Frontal cortex (tissue), 4 donors: ENCODE measurements at places on chromosomes 2 and 18. TPM values are rescaled to one million over a fixed set of nuclear protein-coding genes. Genes with fewer than 3 reads are reported as not detected.

FABP1 gene
- total RNA-seq, result not detected

LIMS4 gene
- 0.41 TPM for total RNA-seq

CRYGC gene
- total RNA-seq, result not detected

DNA sequence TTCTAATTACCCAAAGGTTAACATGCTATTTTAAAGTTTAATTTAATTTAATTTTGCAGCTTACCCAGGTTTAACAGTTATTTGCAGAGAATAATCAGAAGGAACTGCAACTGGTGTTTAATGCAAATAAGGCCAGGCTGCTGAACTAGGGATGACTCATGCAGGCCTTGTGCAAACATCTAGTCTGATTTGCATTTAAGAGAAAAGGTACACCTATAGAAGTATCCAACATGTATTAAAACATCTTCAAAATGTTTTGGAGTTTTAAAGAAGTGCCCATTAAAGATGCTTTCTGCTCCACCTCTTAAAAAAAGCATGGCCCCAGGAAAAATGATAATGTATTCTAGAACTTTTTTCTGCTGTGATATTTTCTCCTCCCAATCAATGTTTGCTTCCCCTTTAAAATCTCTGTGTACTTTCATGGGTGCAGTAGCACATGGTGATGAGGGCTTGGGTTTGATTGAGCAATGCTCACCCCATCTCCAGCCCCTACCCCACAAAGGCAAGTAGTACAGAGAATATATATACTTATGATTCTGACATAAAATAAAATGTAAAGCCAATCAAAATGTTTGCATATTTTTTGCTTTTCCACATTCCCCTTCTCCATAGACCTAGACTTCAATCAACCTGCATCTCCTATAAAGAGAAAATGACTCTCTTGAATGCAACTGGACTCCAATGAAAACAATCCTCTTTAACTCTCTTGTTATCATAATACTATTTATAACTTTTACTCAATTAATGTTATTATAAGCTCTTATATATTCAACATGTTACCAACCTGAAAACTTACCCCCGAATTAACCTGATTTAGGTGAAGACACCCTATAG lies 54.1 kb downstream of the ATP8B1 start:
- DNase-seq, result no peak

- DNase-seq, result no peak
These were observed 1.3 kb downstream of the PTPN2 start for GRCh38 chr18:12882453-12883371.

- no peak for DNase-seq
These were observed 245.3 kb upstream of the ID2 start for GRCh38 chr2:8436585-8436984.

DNA sequence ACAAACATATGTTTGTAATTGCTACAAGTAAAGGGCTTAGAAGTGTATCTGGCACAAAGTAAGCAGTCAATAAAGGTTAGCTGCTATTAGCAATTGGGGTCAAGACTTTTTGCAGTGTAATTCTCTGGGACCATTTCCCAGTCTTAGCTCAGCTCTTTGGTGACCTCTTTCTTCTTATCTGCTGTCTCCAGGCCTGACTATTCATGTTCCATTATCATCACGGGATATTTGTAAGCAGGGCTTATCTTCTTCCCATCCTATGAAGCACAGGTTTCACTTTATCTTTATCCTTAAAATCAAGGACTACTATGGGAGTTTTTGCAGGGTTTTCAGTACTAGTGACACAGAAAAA lies 131.7 kb downstream of the DOCK10 start:
- no peak for DNase-seq

DNA sequence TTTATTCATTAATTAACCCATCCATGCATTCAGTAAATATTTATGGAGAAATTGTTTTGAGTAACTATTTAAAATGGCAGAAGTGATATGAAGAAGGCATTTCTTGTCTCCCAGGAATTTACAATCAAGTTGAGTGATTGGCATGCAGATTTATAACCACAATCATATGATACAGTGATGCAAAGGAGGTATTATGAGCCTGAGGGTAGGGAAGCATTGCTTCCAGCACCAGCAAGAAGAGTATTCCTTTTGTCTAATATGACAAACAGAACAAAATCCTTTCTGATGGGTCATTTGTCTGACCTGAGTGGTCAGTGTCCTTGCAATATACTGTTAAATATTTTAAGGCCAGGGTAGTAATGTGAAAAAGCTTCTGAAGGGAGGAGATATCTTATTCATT lies 244.2 kb upstream of the RGPD4 start:
- DNase-seq, result no peak

DNA sequence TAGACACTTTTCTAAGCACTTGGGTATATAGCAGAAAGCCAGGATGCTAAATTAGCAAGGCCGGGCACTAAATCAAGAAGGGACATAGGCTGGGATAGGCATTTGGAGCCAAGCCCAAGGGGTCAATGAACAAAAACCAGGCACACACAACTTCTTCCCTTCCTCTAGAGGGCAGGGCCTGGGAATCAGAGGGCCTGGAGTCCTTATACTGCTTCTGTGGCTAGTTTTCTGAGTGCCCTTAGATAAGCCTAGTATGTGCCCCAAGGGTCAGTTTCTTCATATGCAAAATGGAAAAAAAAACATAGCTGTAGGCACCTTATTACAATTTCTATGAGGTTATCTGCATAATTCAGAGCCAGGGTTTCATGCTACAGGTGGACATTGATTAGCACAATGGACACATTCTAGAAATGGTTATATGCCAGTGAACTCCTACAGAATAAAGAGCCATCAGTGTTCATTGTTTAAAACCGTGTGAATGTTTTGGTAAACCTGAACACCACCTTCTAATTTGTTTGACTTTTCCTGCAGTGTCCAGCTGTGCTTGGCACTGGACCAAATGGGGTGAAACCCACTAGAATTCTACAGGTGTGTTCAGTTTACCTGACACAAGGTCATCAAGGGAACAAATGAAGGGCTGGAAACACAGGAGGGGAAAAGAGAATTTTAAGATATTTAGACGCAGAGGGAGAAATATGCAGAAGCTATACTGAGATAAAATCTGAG lies 49.6 kb downstream of the PAX8 start:
- no peak for DNase-seq

- no peak for DNase-seq
These were observed 100.6 kb downstream of the TFCP2L1 start for GRCh38 chr2:121184248-121184862.

SLC30A3 gene
- 0.82 TPM for total RNA-seq

KCNIP3 gene
- total RNA-seq, result 4.9 TPM

- DNase-seq, result no peak
These were observed 150.0 kb downstream of the ZNF385B start for GRCh38 chr2:179711375-179711774.

DNA sequence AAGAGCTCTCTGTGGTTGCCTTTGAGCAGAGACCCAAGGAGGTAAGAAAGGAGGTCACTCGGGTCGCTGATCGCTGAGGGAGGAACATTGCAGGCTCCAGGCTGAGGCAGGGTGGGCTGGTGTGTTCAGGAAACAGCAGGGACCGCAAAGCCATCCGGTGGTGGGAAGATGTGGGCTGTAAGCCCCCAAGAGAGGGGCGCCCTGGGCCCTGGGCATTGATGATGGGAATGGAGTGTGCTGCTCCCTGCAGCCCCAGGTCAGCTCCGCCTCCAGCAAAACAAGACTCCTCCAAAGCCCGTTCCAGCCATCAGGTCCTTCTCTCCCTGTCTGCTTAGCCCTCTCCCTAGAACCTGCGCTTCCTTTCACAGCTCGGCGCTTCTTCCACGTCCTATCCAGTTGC lies 229.7 kb downstream of the KLHL29 start:
- DNase-seq, result no peak

DNA sequence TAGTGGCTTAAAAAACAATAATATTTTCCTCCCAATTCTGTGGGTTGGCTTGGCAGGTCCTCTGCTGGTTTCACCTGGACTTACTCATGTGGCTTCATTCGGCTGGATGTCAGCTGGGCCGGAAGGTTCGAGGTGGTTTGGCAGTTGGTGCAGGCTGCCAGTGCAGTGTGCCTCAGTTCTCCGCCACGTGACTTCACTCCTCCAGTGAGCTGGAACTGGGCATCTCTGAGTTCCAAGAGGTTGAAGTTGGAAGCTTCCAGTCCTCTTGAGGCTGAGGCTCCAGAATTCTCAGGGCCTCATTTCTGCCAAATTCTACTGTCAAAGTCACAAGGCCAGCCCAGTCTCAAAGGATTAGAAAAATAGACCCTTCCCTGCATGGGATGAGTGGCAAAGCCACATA lies 83.4 kb upstream of the B3GNT7 start:
- no peak for DNase-seq

DNA sequence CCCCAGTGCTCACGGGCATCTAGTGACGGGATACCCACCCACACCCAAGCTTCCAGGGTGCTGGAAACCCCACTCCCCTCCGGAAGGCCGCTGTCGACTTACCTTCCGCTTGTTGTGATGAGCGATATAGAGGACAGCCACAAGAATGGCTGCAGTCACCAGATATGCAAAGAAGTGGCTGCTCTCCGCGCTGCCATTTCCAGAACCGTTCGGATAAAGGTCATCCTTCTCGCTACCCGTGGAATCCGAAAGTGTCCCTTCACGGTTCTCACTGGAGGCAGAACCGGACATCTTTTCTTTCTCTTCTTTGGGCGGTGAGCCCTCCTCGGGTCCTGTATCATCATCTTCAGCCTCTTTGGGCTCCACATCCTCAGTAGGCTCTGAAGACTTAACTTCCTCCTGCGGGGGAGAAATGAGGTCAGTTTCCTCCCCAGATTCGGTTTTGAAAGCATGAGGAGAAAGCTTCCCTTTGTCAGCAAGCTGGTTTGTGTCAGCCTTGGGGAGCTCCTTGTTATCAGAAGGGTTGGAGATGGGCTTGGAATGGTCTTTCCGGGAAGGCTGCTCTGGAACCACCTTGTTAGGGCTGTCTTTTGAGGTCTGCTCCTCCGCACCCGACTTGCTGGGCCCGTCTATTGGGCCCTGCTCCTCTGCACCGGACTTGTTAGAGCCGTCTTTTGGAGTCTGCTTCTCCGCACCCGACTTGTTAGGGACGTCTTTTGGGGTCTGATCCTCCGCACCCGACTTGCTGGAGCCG lies 1.2 kb downstream of the TGOLN2 start:
- no peak for DNase-seq

DNA sequence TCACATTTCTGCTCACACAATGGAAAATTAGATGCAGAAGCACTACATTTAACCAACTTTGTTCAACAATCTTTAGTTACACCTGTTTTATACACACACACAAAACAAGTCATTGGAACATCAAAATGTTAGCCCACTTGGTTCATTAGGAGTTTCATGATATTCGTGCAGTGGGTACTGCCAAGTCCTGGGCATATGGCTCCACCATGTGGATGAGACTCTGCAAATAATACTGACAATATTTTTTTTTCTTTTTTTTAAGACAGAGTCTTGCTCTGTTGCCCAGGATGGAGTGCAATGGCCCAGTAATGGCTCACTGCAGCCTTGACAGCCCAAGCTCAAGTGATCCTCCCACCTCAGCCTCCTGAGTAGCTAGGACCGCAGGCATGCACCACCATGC lies 34.5 kb upstream of the GRB14 start:
- no peak for DNase-seq
